Prostate gland (tissue), 2 donors: ENCODE measurements at places on chromosomes 2 and 18. TPM values are rescaled to one million over a fixed set of nuclear protein-coding genes. Genes with fewer than 3 reads are reported as not detected.

The EMILIN1 gene
- 149 TPM for total RNA-seq

- DNase-seq = no peak
These were observed 166.6 kb downstream of the ACTR3 start for GRCh38 chr2:114056294-114057143.

DNA sequence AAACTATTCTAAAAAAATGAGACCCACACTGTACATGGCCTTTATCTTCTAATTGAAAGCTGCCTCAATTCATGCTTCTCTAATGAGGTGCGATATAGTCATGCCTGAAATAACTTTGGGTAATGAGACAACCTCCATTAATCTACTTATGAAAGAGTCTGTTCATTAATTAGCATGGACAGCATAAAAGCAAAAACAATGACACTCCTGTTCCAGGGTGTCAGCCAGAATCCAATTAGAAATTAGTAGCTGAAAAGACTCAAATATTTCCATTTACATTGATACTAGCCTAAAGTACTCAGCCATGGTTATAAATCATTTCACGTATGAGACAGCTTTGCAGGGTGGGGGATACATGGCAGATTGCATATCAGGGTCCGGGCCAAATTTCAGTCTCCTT lies 288.7 kb downstream of the AKAIN1 start:
- DNase-seq = no peak

GRCh38 chr2:241985986-241986329 lies 116.4 kb downstream of the RTP5 start:
- no peak for DNase-seq

DNA sequence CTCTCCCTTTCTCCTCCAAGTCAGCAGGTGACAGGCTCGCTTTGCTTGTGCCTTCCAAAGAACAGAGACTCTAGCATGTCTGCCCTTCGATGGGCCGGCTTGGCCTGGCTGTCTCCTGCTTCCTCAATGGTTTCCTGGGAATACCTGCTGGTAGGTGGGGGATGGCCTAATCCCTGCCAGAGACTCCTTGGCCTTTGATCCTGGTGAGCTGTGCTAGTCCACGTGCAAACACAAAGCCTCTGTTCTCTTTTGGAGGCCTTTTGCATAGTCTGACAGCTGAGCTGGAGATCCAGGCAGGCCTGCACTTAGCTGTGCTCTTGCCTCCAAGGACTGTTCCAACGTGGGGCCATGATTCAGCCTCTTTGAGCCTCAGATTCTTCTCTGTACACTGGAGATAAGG lies 67.6 kb downstream of the ARL4C start:
- no peak for DNase-seq
